ENCODE measurements at places on chromosomes 2 and 18.

DNA sequence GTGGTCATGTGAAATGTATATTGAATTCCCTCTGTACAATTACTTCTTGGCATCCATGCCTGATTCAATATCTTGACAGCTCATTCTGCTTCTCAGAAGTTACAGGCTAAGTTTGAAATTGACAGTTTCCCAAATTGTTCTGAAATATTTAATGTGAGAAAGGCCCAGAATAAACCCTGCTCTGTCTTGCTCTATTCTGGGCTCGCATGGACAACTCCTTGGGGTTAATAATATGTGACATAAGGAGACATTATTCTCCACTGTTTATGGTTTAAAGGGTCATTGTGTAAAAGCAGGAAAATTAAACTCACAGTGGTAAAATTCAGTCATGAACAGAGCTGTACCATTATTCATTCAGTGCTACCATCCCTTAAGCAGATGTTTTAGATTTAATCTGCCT is 160.7 kb upstream of the CNTNAP5 start:
- DNase-seq: no peak

GRCh38 chr2:20378891-20379519 is 28.4 kb upstream of the PUM2 start:
- DNase-seq: peak; percentile 16

DNA sequence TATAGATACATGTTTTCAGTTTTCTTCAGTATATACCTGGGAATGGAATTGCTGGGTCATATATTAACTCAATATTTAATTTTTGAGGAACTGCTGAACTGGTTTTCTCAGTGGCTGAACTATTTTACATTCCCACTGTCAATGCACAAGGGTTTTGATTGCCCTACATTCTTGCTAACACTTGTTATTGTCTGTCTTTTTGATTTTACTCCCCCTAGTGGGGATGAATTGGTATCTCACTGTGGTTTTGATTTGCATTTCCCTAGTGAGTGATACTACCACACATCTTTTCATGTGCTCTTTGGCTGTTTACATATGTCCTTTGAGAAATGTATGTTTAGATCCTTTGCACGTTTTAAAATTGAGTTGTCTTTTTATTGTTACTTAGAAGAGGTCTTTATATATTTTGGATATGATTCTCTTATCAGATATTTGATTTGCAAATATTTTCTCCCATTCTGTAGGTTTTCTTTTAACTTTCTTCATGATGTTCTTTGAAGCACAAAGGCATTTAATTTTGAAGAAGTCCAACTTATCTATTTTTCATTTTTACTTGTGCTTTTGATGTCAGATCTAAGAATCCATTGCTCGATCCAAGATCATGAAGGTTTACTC is 36.2 kb downstream of the ASB1 start:
- peak; percentile 64 for DNase-seq

DNA sequence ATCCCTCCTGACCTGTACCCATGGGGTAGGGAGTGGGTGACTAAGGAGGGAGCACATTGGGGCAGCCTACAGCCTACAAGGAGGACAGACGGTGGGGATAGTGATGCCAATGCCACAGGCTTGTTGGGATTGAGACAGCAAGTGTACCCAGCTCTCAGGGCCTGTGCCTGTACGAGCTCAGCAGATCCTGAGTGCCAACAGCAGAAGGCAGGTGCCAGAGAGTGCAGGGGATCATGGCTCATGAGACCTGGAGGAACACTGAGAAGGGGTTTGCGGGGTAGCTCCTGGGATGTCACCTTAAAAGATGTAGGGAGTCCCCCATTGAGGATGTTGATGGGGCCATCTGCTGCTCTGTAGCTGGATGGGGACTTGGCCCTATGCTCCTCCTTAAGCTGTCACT is 10.3 kb upstream of the SNED1 start:
- DNase-seq: no peak

GRCh38 chr2:156332284-156332533 is 312 bp downstream of the NR4A2 start:
- no peak for DNase-seq

DNA sequence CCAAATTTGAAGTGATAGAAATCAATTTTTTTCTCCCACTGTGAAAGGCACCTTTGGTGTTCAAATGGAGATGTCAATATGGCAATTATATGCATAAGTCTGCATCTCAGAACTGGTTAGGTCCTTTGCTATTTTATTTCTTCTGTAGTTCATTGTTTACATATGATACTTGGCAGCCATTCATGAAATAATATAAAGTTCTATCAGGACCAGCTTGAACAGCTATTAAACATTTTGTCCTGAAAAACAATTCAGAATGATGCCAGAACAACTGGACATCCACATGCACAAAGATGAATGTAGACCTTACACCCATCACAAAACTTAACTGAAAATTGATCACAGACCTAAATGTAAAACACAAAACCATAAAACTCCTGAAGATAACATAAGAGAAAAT is 41.8 kb upstream of the ARHGAP28 start:
- DNase-seq: no peak

- no peak for DNase-seq
Measured at GRCh38 chr2:19943189-19943588, 41.4 kb upstream of the TTC32 start.

DNA sequence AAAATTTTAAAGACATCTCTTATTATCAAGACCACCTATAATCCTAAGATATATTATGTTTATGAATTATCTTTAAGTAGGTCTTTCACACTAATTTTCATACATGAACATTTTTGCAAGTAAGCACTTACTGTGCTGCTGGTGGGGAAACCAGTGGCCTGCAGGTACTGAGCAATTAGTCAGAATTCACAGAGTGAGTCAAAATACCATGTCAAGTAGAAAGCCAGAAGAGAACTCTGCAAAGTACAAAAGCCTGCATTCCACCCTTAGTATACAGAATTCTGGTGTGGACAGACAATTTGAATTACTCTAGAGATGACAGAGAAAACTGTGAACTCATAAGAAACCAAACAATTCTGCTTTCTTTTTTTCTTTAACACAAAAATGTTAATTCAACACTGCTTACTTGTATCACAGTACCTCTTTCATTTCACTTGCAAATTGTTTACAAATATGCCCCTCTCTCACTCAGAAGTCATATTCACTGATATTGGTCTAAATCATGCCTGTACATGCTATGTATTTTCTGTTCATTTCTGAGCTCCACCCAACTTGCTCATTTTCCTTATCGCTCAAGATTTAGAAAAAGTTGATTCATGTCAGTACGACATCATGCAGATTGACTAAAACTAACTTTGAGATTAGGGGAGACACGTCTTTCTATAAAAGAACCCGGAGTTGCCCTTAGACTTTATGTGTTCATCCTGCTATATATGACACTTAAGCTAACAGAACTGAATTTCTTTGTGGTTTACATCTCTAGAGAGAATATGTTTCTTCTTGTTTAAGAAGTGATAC is 182.9 kb downstream of the IKZF2 start:
- DNase-seq: no peak

DNA sequence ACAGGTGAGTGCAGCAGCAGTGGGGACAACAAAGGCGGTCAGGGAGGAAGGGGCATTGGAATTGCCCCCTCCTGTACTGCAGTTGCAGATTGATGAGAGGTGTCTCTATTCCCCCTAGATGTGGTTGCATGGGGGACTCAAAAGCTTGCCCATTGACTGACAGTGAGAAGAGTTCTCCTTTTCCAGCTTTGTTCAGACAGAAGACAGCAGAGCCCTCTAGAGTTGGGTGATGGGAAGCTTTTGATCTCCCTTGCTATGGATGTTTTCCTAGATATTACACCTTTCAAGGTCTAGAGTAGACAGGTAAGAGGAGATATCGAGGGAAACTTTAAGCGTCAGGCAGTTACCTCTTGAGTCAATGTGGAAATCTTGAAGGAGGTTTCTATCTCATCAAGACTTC is 2.9 kb downstream of the PROKR1 start:
- DNase-seq: no peak

DNA sequence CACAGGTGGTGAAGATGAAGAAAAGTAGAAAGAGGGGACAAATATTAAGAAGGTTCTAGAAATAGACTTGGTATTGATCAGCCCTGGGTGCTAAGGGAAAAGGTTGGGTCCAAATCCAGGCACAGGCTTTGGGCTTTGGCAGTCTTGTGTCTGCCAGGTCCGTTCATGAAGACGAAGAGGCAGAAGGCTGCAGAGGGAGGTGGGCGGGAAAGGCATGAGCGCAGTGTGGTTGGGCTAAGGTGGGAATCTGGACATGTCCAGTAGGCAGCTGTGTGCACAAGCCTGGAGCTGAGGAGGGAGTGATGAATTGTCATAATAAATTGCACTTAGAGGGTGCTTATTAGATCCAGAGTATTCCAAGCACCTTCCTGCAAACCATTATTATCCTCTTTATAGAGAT is 105.7 kb upstream of the TEX51 start:
- no peak for DNase-seq

DNA sequence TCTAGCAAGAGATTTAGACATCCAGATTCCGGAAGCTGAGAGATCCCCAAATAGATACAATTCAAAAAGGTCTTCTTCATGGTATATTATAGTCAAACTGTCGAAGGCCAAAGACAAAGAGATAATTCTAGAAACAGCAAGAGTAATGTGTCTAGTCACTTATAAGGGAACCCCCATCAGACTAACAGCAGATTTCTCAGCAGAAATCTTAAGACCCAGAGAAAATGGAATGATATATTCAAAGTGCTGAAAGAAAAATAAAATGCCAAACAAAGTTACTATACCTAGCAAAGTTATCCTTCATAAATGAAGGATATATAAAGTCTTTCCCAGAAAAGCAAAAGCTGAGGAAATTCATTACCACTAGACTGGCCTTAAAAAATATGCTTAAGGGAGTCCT is 36.1 kb upstream of the PAX3 start:
- DNase-seq: no peak

- no peak for DNase-seq
Measured at GRCh38 chr2:18169121-18169892, 290.8 kb downstream of the KCNS3 start.

DNA sequence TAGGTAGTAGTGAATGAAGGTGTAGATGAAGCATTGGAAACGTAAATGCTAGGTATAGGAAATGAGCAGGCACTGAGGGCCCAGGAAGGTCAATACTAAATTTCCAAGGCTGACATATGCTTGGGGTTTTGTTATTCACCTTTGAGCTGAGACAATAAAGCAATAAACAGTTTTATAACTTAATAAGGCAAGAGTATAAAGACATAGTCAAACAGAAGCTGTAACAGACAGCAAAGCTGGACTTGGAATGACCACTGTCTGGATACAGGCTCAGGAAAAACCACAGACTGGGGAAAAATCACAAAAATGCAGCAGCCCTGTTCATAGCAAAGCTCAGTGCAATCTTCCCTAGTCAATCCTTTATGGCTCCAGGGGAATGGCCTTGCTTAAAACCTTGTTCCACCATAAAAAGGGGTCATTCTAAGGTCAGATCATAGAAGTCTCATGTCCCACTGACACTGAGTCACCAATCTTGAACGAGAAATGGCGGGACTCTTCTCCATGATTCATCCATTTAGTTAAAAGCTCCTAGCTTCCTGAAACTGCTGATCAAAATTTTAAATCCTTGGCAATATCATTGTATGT is 493.3 kb downstream of the CMPK2 start:
- no peak for DNase-seq

DNA sequence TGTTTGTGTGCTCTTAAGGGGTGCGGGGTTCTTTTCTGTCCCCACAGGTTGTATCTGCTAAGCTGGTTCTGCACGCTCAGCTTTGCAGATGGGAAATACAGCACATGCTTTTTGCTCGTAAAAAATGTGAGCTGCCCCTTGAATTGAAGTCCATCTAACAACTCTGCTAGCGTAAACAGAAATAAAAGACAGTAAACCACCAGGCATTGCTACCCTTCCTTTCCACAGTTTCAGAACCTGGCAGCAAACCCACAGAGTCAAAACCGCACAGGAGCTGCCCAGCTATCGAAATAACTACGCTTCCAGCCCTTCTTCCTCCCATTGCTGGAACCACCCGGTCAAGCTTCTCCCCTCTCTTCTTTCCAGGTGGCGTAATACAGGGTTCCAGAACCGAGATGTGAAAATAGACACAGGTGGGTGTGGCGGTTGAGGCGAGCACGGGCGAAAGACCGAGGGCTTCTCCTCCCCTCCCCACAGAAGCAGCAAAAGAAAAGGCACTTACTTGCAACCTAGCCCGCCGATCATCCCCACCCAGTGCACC is 479 bp downstream of the SCN9A start:
- no peak for DNase-seq

DNA sequence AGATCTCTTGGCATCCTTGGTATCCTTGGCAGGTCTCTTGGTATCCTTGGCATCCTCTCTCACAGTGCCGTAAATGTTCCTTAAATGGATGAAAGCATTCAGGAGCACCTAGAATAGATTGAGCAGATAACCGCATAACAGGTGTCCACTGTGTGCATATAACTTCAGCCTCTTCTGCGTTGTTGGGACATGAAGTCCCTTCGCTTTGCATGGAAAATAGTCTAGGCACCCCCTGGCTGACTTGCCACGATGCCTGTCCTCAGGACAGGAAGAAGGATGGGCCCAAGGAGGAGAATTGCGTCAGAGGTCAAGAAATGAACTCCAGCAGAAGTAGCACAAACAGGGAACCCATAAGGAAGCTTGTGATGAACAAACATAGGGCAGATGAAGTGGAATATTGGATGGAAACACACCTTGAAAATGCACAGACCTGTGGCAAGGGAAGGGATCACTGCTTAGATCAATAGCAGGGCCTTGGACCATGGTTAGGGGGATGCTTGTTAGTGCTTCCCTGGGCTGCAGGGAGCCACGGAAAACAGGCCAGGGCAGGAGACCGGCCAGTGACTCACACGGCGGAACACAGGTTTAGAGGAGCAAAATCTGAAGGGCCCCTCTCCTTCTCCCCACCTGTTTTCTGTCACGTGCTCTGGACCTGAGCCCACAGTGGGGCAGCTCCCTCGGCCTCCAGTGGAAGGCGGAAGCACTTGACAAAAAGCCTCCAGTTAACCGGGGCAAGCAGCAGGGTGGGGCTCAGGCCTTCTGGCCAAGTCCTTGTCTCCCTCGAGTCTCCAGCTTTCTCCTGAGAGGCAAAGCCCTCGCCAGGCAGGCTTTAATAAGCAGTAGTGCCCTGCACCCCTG is 99.2 kb upstream of the ASAP2 start:
- no peak for DNase-seq

GRCh38 chr2:68319398-68320117 is at the start of gene CNRIP1:
CNRIP1 (minus strand) TSS chr2:68319949; CDS start chr2:68319400, 549 bp downstream.
- DNase-seq: no peak

DNA sequence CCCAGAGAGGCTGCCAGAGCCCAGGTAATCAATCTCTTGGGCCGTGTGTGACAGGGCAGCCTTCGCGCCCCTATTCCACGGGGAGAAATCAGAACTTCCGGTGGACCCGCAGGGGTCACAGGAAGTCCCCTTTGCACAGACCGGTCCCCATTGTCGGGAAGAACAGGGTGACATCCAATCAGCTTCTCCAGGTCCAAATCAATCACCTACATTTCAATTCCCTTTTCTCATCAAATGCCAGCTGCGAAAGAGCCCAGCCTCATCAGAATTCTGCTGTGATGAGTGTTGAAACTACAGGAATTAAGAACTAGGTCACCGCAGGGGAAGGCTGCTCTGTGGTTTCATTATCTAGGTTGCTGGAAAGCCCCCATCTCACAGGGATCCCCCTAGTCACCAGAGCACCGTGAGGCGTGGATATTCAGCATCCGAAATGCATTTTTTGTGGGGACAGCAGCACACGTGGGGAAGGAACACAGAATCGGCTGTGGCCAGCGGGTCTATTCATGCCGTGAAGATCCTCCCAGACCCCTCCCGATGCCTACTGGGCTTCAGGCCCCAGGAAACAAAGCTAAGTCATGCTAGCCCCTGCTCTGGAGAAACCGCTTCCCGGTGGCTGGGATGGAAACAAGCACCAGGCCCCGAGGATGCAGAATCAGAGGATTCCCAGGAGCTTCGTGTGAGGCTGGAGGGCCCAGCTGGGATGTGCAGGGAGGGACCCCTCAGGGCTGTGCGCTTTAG is 193.7 kb upstream of the ID2 start:
- peak; percentile 57 for DNase-seq

Measured in MV-4-11 (cell line).